SK-MEL-5 (cell line): ENCODE measurements at places on chromosomes 5 and 9.
A peak's percentile ranks its signal among the peaks of the same experiment; 100 is the strongest.

GRCh38 chr9:135480071-135480939 is 723 bp downstream of the PPP1R26 start:
- DNase-seq, result peak; percentile 53

- DNase-seq, result no peak
Observed at GRCh38 chr9:19759066-19759465, 29.8 kb downstream of the SLC24A2 start.

- peak; percentile 15 for DNase-seq
Observed at GRCh38 chr5:109486200-109486804, 76.5 kb upstream of the PJA2 start.

DNA sequence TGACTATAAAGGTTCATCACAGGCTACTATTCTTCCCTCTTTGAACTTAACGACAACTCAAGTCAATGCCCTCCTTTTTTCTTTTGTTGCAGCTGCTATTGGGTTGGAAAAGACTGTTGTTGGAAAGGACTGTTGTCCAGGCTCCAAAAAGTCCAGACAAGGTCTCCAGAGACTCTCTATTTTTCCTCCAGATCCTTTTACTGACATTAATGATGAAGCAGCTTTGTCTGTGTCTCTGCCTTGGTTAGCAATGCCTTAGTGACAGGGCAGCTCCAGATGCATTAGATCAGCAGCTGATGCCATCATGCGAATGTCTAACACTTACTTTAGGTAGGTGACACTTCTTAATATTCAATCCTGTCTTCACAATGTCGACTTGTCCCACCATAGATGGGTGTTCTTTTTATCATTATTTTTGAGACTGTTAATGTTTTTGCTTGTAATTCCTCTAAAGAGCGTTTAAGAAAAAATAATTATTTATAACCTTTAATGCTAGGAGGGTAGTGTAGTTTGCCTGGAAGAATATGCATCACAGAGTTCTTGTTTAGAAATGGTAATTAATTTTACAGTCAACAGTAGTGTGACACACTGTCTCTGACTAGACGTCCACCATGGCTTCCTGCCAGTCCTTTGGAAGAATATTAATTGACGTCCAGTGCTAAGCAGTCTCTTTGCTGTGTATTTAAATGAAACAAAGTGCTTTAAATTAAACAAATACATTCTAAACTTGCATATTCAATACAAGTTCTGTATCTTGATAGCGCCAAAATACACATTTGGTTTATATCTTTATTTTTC is 492.2 kb downstream of the NR2F1-AS1 start:
- DNase-seq, result no peak

DNA sequence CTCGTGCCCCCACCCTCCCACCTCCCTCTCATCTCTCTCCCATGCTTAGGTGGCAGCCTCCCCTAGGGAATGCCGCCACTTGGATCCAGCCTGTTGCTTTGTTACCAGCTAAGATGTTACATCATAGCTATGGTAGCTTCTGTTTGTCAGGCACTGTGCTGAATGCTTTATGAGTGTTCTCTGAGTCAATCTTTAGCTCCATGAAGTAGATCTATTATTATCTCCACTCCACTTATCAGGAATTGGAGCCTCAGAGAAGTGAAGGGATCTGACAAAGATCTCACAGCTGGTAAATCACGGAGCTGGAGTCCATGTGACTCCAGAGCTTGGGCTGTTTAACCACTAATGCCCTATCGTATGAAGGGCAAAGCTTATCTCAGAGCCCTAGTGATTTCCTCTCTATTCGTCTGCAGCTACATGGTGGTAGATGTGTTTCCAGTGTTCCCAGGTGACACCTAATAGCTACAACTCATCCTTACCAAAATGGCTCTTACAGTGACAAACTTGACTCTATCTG is 54.1 kb downstream of the GARNL3 start:
- no peak for DNase-seq

DNA sequence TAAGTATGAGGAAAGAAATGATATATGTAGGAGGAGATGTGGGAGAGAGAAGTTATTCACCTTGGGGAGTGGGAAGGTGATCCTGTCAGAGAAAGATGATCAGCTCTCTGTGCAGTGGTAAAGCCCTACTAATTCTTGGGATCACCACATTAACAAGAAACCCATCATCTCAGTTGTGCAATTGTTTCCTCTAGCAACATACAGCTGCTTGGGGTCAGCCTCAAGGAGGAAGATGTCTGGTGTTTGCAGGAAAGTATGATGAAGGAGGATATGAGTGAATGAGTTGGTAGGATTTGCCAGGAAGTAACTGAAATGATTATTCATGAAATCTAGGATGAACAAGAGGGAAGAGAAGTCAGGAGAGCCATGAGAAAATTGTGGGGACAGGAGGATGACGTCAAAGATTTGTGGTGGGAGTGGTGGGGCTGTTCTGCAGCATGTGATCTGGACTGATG is 50.1 kb downstream of the TNFSF8 start:
- no peak for DNase-seq

DNA sequence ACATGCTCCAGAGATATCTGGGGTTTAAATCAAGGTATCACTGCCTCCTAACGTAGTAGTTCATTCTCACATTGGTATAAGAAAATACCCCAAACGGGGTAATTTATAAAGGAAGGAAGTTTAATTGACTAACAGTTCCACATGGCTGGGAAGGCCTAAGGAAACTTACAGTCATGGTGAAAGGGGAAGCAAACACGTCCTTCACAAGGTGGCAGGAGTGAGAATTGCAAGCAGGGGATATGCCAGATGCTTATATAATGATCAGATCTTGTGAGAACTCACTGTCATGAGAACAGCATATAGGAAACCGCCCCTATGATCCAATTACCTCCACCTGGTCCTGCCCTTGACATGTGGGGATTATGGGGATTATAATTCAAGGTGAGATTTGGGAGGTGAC is 1280.2 kb upstream of the C9orf72 start:
- DNase-seq, result peak; percentile 41

DNA sequence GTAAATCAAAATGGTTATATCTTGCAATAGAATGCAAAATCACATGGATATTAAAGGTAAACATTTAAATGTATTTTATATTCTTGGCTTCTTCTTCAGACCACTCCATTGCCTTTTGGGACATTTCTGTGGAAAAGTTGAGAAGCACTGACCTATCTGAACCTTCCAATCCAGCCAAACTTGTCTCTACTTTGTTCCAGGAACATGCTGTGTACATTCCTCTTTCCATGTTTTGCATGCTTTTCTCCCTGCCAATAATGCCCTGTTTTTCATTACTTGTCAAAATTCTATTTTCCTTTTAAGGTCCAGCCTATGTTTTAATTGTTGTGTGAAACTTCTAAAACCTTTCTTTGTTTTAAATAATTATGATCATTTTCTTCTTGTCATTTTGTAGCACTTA is 28.3 kb downstream of the JAK2 start:
- no peak for DNase-seq

DNA sequence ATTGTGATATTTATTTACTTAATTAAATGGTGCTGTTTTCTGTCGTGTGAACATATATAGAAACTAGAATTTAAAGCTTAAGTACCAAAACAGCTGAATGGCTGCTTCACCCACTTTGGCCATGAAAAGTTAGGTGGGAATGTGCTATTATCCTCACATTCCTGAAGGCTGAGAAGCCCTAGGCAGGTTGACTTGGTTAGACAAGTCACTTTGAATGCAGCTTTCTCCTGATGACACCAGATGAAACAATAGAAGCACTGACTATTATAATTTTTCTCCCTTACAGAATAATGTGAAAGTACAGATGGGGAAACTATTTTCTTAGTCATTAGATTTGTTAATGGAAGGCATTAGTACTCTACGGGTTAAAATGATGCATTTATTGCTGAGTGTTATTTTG is 65.1 kb upstream of the C5orf46 start:
- no peak for DNase-seq

DNA sequence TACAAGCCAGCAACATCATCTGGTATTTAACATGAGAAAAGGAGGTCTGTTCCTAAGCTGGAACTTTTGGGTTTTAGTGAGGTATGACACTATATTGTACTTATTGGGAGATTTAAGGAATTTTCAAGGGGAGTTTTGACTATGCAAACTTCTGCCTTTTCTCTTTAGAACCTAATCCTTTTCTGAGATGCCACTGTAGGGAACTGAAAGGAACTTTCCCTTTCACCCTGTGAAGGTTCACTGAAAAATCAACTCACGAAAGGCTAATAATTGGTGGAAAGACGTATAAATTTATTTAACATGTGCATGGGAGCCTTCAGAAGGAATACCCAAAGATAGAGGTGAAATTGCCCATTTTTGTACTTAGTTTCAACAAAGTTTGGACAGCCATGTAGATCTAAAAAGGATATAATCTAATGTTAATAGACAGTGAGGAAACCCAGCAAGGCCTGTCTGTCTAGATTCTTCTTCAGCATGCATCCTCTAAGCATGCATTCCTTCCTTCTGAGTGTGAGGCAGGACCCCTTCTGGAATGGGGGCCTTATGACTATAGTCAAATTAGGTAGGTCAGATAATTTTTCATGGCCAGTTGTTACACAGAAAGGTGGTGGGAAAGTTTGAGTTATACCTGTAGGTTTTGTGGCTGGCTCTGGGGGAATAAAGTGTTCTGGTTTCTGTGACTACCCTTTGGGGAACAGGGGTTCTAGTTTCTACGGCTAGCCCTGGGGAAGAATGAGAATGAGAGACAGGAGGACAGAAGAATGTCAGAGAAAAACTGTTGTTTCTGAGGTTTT is 200.3 kb downstream of the C9orf152 start:
- no peak for DNase-seq

DNA sequence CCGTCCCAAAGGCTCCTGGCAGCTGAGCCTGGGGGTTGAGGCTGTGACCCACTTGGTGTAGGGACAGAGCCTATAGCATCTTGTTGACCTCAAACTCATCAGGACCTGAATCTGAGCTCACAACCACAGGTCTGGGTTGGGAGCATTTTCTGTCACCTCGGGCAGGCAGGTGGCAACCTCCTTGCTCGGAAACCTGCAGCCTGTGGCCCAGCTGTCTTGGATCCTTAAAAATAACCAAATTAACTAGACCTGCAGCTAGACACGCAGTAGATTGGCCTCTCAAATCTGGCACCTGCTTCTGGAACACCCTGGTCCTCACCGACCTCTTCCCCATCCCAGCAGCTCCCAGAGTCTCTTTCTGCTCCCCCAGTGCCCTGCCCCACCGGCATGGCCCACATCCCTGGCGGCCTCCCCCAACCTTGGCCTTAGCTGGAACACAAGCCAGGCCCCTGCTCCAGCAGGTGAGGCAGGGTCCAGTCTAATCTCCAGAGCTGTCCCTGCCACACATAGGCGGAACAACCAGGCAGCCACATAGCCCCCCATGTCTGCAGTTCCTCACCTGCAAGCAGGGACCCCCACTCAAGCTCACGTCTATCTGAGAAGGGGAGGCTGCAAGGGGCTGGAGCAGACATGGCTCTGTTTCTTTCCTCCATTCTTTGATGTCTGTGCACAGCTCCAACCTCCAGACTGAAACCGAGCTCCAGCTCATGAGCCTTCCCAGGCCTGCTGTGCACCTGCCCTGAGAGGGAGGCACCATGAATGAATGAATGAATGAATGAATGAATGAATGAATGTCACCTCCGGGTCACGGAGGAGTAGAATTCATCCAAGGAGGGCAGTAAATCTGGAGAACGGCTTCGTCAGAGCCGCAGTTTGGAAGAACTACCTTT is 28.3 kb downstream of the PAEP start:
- no peak for DNase-seq

GRCh38 chr5:113451797-113452196 is 17.0 kb upstream of the TSSK1B start:
- DNase-seq, result no peak

- DNase-seq, result no peak
Observed at GRCh38 chr9:135100241-135100681, 12.8 kb downstream of the OLFM1 start.

- DNase-seq, result no peak
Observed at GRCh38 chr9:111794835-111795556, at the start of gene SHOC1. Gene SHOC1, minus strand, starts transcription at chr9:111794937. Its CDS starts 3,519 bp downstream, at chr9:111791418.

DNA sequence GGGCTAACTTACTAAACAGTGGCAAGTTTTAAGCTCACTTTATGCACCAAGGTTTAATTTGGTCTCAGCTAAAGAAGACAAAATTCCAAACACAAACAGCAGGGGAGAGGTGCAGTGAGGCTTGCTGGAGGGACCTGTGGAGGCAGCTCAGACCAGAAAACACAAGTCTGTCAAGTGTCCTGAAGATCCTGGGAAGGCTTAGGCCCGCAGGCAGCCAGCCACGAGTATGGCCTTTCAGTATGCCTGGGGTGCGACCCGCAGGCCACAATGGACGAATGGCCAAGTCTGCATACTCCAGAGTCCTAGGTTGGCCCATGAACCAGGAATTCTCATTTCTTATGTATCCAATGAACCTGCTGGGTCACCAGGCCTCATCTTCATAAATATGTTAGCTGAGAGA is 9.3 kb downstream of the CCNI2 start:
- no peak for DNase-seq

DNA sequence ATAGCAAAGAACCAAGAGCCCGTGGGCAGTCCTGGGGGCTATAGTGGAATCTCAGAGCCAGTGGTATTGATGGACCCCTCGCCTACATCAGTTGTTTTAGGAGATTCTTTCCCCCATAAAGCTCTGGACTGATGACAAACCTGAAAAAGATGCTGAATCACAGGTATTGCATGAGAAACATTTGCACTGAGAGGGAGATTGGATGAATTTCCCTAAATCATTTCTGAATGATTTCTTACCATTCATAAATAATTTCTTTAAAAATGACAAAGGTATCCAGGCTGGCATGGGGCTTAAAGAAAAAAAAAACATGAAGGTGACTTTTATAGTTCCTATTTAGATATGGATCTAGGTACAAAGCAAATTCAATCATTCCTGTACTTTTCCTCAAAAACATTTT is 54.0 kb upstream of the SLIT3 start:
- no peak for DNase-seq

DNA sequence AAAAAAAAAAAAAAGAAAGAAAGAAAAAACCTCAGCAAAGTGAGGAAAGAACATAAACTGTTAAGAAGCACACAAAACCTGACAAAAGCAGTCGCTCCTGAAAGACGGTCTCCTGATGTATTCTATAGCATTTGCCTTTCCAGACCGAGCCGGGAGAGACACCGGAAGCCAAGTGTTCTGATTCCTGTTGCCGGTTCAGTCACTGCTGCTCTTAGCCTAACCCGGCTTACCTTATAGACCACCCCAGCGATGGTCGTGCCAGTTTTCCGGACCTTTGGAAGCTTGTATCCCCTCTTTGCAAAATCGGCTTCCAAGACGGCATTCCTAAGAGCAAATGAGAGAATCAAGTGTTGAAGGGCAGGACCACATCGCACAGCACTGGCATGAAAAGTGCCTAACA is 630 bp downstream of the PSMB7 start:
- DNase-seq, result no peak

DNA sequence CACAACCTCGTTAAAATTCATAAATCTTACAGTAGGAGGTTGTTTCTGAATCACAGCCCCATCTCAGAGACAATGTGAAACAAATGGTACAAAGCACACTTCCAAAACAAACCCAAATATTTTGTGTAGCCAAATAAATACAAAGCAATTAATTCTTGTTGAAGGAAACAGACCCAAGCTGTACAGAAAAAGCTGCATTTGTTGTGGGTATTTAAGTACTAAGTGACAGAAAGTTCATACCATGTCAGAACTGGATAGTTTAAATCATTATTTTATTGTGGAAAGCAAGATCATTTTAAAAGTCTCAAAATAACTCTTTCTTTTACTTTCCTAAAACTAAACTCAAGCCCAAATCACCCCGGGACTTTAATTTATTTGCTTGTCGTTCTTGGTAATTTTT is 570.7 kb downstream of the ELAVL2 start:
- DNase-seq, result no peak
